ENCODE measurements at places on chromosomes 3 and 15. TPM values are rescaled to one million over a fixed set of nuclear protein-coding genes. Genes with fewer than 3 reads are reported as not detected.

DNA sequence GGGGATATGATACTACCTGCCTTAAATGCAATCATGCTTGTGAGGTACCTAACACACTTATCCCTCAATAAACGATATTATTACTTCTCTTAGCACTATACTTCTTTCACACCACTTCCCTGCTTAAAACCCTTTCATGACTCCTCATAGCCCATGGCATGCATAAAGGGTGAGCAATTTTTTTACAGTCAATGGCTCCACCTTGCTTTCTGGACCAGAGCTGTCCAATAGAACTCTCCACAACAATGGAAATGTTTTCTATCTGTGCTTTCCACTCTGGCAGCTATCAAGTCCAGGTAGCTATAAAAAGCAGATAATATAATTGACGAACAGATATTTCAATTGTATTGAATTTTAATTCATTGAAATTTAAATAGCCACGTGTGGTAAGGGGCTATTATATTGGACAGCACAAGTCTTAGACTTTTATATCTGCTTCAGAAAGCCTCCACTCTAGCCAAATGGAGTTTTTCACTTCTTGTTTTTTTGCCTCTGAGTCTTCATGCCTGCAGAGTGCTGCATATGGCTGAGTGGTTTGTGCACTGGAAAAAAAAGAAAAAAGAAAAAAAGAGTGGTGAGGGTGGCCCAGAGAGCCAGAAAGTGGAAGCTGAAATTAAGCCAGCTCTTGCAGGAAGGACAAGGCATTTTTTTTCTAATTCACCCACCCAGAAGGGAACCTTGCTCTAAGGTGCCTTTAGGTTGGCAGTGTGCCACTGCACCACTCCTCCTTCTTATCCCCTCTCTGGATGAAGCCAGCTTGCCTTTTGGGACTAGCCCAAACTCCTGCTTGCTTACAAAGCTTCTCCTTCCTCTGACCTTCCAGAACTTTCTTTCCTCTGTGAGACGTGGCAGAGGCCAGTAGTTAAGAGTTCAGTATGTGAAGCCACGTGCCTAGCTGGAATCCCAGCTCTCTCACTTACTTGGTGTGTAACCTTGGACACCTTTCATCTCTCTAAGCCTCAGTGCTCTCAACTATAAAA, 239.0 kb upstream of the LRTM1 start:
- no peaks in the 10 kb centered on the region for H3K4me1 ChIP-seq
- DNase-seq, result no peak
- no peak overlapping the region for H3K4me3 ChIP-seq
- H3K27me3 ChIP-seq, result no peaks in the 10 kb centered on the region
- no peak overlapping the region for H3K27ac ChIP-seq

DNA sequence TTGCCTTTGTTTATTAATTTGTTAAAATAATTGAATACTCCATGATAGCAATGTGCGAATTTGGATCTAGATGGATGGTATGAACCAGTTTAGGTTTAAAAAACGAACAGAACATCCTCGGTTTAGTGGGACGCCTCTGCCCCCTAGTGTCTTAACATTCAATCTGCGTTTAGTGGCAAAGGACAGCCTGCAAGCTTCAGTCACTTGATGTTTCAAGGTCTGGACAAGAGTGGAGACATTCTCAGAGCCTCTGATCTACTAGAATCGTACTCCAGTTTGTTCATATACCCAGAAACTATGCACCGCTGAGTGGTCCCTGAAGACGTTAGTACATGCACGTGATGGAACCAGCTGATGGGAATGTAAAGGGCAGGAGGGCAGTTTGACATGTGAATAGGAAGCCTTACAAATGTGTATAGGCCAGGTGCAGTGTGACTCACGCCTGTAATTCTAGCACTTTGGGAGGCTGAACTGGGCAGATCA, 17.8 kb upstream of the ATP13A4 start:
- no peaks in the 10 kb centered on the region for H3K36me3 ChIP-seq
- H3K4me3 ChIP-seq, result no peak overlapping the region
- H3K4me1 ChIP-seq, result no peaks in the 10 kb centered on the region
- H3K27me3 ChIP-seq, result no peaks in the 10 kb centered on the region
- peak; percentile 65 for DNase-seq

GRCh38 chr3:192212335-192212734, 515.0 kb downstream of the FGF12 start:
- H3K27me3 ChIP-seq, result no peaks in the 10 kb centered on the region
- no peaks in the 10 kb centered on the region for H3K4me1 ChIP-seq

The FHIT gene
- total RNA-seq, result 4.8 TPM

DNA sequence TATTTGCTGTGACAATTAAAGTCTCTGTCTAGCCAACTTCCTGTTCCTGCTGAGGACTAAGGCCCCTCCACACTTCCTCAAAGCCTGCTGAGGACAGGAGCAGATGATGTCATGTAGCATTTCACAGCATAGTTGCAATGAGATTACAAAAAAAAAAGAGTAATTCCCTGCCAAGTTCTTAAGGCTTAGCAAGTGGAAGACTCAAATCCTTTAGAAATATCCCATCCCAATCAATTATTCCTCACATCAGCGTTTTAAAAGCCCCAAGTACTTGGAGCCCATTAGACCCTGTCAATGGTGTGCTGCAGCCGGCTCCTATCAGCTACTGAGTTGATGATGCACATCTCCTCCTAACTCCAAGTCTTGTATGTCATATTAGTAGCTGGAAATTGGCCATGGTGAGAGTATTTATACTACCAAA, 51.7 kb downstream of the TRANK1 start:
- no peak overlapping the region for H3K4me3 ChIP-seq
- H3K27ac ChIP-seq, result peak overlapping the region; percentile 72
- peak; percentile 46 for DNase-seq
- H3K27me3 ChIP-seq, result no peaks in the 10 kb centered on the region
- H3K4me1 ChIP-seq, result peaks cover 39% of the 10 kb centered on the region

Measured in activated CD8-positive, alpha-beta T cell treated with anti-CD3 and anti-CD28 coated beads, Interleukin-2, amount 10 ng/mL, durations not matched to agents 7 days and 5 days (primary cell).